ENCODE measurements at places on chromosomes 3 and 15. TPM values are rescaled to one million over a fixed set of nuclear protein-coding genes. Genes with fewer than 3 reads are reported as not detected.

FBXO40 gene
- under 0.01 TPM for total RNA-seq

FES gene
- total RNA-seq: 73.4 TPM

IL5RA gene
- not detected for total RNA-seq

SUCNR1 gene
- 0.46 TPM for total RNA-seq

ATP13A5 gene
- not detected for total RNA-seq

ATP6V1A gene
- total RNA-seq: 131 TPM

DNAJA4 gene
- total RNA-seq: 5.2 TPM

GOLGA6L7 gene
- not detected for total RNA-seq

LSMEM2 gene
- not detected for total RNA-seq

CSPG5 gene
- 0.32 TPM for total RNA-seq

GASK1A gene
- not detected for total RNA-seq

BMF gene
- 2.6 TPM for total RNA-seq

C2CD4A gene
- total RNA-seq: 4.2 TPM

GOLGA6L4 gene
- 0.97 TPM for total RNA-seq
